Activated T-helper 1 cell treated with anti-CD3 and anti-CD28 coated beads, Interleukin-12 subunit alpha, Interleukin-12 subunit beta, Interleukin-2, Interleukin-4 antibody, amounts not matched to agents 30 ng/mL and 10 ng/mL and 1 ng/mL, durations not matched to agents 14 hours and 24 hours and 36 hours (primary cell): ENCODE measurements at places on chromosomes 11 and 22.
A peak's percentile ranks its signal among the peaks of the same experiment; 100 is the strongest.

DNA sequence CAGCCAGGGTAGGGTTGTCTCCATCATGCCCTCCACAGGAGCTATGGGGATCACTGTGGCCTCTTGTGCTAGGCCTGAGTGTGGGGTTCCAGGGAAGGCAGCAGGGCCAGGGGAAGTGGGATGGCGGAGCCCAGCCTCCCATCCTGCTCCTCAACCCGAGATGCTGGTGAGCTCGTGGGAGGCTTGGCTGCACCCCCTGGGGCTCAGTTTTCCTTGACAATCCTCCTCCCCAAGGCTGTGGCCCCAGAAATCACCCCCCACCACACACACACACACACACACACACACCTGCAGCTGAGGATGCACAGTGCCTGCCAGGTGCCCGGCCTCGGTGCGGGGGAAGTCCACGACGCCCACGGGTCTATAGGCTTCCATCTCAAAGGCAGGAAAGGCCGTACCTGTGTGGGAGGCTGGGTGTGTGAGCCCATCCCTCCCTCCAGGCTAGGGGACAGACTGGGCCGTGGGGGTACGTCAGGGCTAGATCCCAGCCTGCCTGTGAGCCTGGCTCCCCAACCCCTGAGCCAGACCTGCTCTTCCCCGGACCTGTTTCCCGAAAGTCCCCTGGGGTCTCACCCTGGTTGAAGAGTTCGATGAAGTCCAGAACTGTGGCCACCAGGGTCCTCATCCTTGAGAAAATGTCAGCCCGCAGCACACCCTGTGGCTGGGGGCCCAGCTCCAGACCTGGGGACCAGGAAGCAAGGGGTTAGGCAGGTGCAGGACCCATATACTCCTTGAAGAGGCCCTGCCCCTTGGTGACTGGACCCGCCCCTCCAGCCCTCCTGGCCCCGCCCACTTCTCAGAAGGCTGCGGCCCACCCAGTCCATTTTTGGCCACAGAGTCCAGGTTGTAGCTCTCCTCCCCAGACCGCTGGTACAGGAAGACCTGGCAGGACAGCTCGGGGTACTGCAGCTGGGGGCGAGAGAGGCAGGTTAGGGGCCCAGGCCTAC, 5.2 kb upstream of the TBX10 start:
- DNase-seq, result no peak
- peaks cover 13% of the 10 kb centered on the region for H3K4me1 ChIP-seq
- H3K27ac ChIP-seq, result no peak overlapping the region
- no peaks in the 10 kb centered on the region for H3K36me3 ChIP-seq
- H3K27me3 ChIP-seq, result peaks cover 7% of the 10 kb centered on the region
- no peak overlapping the region for H3K4me3 ChIP-seq

DNA sequence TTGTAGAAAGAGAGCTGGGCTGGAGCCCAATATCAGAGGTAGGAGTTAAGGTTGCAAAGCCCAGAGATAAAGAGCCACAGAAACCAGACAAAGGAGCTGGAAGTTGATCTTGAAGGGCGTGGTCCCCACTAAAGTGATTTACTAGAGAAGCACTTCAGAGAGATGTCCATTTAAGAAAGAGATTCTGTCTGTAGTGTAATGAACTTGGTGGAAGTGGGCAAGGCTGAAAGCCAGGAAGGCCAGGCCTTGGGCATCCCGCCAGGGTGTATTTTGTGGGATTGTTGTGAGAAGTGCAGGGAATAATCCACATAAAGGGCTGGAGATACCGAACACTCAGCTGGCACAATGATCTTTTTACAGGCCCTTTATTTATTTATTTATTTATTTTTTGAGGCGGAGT, 1398.8 kb downstream of the TBC1D22A start:
- H3K27ac ChIP-seq, result no peak overlapping the region
- H3K4me3 ChIP-seq, result no peak overlapping the region
- no peaks in the 10 kb centered on the region for H3K36me3 ChIP-seq
- no peaks in the 10 kb centered on the region for H3K4me1 ChIP-seq

GRCh38 chr11:82733444-82734119, at the start of gene FAM181B:
Gene FAM181B, minus strand, starts transcription at chr11:82733864. Its CDS starts 135 bp downstream, at chr11:82733729.
- H3K36me3 ChIP-seq, result no peaks in the 10 kb centered on the region
- H3K27ac ChIP-seq, result no peak within 1 kb of the TSS
- peaks cover 6% of the 10 kb centered on the region for H3K4me1 ChIP-seq
- peaks cover 72% of the 10 kb centered on the region for H3K27me3 ChIP-seq

DNA sequence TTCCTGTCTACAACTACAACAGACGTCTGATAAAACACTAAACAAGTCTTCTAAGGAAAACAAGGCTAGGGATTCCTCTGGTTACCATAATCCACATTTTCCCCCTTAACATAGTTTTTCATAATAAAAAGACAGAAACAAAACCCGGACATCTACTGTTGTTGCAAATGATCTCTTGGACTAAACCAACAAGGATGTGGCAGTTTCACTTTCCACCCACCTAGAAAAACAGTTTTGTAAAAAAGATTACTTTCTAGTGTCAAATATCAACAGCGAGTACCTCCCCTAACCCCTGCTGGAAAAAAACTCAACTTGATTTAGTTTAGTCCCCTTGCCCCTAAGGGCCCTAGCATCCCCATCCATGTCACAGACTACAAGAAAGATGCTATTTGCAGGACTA, 5.4 kb downstream of the GNG3 start:
- peak overlapping the region; percentile 95 for H3K27ac ChIP-seq
- peak overlapping the region; percentile 75 for H3K4me3 ChIP-seq
- peaks cover 64% of the 10 kb centered on the region for H3K36me3 ChIP-seq
- DNase-seq, result no peak

DNA sequence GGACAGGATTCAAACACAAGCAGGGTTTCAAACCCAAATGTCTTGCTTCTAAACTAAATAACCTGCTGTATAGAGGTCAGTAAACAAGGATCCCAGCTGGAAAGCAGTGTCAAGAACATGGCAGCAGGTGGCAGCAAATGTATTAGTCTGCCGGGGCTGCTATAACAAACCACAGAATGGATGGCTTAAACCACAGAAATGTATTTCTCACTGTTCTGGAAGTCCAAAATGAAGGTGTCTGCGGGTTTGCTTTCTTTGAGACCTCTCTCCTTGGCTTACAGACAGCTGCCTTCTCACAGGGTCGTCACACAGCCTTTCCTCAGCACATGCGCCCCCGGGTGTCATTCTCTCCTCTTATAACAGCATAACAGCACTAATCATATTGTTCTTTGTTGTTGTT, 65.1 kb upstream of the LRRC55 start:
- DNase-seq, result no peak
- no peak overlapping the region for H3K27ac ChIP-seq
- H3K27me3 ChIP-seq, result peaks cover 2% of the 10 kb centered on the region
- H3K36me3 ChIP-seq, result no peaks in the 10 kb centered on the region
- no peak overlapping the region for H3K4me3 ChIP-seq

GRCh38 chr11:36492724-36493304, 17.3 kb downstream of the TRAF6 start:
- H3K27ac ChIP-seq, result no peak overlapping the region
- DNase-seq, result no peak
- H3K4me3 ChIP-seq, result no peak overlapping the region
- H3K4me1 ChIP-seq, result peaks cover 18% of the 10 kb centered on the region

DNA sequence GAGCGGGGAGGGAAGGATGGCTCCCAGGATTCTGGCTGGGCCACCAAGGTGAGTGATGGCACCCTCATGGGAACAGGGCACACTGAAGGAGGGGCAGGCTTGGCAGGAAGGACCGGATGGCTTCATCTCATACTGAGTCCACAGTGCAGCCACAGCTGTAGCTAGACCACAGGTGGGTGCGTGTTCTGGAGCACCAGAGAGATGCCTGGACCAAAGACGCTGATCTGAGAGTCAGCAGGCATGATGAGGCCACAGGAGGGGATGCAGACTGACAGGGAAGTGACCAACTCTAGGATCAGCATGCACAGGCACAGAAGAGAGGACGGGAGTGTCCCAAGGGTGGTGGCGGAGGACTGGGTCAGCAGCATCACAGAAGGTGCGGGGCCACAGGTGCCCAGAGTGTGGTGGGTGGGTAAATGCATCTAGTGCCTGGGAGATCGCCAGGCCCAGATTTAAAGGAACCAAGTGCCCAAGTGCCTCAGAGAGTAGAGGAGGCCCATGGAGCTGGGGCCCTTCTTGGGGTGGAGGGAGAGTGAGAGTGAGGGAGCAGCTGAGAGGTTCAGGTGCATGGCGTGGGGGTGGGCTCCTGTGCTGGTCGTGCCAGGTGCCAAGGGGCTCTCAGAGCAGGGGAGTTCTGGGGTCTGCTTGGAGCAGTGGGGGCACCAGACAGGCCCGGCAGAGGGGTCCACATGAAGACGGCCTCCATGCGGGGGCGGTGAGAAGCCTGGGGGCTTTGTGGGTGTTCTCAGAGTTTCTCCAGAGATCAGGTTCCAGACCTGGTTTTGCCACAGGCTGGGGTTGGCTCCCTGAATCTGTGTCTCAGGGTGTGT, 113.7 kb downstream of the CEP164 start:
- no peaks in the 10 kb centered on the region for H3K36me3 ChIP-seq
- no peak overlapping the region for H3K4me3 ChIP-seq
- H3K27me3 ChIP-seq, result peaks cover 14% of the 10 kb centered on the region
- no peak for DNase-seq
- no peaks in the 10 kb centered on the region for H3K4me1 ChIP-seq

DNA sequence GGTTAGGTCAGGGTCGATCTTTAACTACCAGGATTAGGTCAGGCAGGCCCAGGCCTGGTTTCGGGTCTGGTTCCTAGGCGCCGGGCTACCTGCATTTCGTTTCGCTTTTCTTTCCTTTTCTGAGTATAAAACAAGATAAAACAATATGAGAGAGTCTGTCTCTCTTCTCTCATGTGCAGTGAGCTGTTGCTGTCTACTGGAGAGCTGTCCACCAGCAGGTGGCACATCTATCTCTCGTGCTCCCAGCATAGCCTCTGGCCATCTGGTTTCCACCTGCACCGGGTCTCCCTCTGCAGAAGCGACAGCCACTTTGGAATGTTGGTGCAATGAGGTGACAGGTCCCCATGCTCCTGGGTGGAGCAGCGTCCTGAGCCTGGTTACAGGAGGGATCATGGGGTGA, 27.6 kb downstream of the RIBC2 start:
- no peaks in the 10 kb centered on the region for H3K36me3 ChIP-seq
- peak; percentile 7 for DNase-seq
- no peak overlapping the region for H3K27ac ChIP-seq
- peaks cover 16% of the 10 kb centered on the region for H3K27me3 ChIP-seq
- H3K4me1 ChIP-seq, result peaks cover 12% of the 10 kb centered on the region
- H3K4me3 ChIP-seq, result peak overlapping the region; percentile 34

DNA sequence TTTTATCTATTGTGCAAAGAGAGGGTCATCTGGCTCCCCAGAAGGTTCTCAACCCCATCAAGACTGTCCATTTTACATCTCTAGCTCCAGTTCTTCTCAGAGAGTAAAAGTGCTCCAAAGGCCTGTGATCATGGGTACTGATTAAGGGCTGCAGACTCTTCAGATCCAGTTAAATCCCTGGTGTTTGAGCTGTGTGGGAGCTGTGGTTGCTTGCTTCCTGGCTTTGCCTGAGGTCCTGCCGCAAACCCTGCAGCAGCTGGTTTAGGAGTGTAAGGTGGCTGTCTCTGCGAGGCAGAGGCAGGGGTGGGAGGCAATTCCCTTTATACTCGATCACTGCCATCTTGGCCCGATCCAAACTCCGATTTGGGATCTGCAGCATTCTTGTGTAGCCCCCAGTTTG, 1.2 kb downstream of the MRPL17 start:
- no peaks in the 10 kb centered on the region for H3K27me3 ChIP-seq
- peaks cover 40% of the 10 kb centered on the region for H3K36me3 ChIP-seq
- H3K4me3 ChIP-seq, result peak overlapping the region; percentile 99
- no peak for DNase-seq

DNA sequence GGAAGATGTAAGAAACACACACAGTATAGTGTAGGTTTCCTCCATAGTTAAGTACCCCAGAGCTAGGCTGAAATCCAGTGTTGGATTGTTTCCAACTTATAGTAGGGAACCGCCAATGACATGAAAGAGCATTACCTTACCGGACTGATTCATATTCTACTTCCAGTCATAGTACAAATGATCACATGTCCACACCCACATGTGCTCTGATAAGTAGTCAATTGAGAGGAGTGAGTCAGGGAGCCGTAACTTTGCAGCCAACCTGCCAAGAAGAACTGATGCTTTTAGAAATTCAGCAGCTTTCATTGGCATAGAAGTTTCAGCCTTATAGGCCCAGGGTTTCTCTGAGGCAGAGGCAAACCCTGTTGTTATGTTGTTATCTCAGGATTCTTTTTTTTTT, 240.6 kb downstream of the ETS1 start:
- no peaks in the 10 kb centered on the region for H3K27me3 ChIP-seq
- peak overlapping the region; percentile 61 for H3K27ac ChIP-seq
- peaks cover 85% of the 10 kb centered on the region for H3K4me1 ChIP-seq
- H3K36me3 ChIP-seq, result peaks cover 10% of the 10 kb centered on the region
- DNase-seq, result no peak

DNA sequence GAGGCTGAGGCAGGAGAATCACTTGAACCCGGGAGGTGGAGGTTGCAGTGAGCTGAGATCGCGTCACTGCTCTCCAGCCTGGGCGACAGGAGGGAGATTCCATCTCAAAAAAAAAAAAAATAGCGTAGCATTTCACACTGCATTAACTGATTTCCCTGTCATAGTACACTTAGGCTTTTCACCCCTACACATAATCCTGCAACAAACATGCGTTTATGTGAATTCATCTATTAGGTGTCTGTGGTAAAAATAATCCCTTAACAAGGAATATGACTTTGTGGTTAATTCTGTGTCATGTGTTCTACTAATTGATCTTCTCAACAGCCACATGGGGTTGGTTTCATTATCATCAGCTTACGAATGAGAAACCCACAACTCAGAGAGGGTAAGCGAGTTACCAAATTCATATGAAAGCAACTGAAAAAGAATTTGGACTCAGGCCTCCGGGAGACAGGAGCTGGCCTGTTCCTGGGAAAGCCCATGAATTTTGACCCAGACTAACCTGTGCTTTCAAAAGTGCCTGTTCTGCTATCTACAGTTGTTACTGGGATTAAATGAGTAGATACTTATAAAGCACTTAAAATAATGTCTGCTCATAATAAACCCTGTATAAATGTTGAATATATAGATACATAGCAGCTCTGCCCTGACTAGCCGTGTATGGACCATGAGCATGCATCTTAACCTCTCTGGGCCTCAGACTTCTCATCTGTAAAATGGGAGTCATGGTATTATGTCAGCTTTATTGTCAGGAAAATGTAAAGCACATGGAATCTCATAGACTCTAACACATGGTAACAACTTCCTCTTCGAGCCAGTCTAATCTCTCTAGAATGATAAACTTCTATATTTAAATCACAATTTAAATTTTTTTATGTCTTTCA, 36.6 kb downstream of the KCNJ1 start:
- peak overlapping the region; percentile 90 for H3K27ac ChIP-seq
- H3K4me1 ChIP-seq, result peaks cover 27% of the 10 kb centered on the region
- peak overlapping the region; percentile 68 for H3K4me3 ChIP-seq
- peaks cover 8% of the 10 kb centered on the region for H3K27me3 ChIP-seq
- DNase-seq, result no peak

GRCh38 chr11:69576069-69576782, 64.7 kb upstream of the CCND1 start:
- DNase-seq, result no peak
- no peaks in the 10 kb centered on the region for H3K36me3 ChIP-seq
- H3K27ac ChIP-seq, result no peak overlapping the region
- H3K4me3 ChIP-seq, result no peak overlapping the region
